ENCODE measurements at places on chromosomes 13 and 19. TPM values are rescaled to one million over a fixed set of nuclear protein-coding genes. Genes with fewer than 3 reads are reported as not detected.

The PLEKHG2 gene
- total RNA-seq = 74.7 TPM

The CHAMP1 gene
- 22.1 TPM for total RNA-seq

The LILRA1 gene
- not detected for total RNA-seq

The S1PR2 gene
- 1.1 TPM for total RNA-seq

The SEMA6B gene
- total RNA-seq = 5.6 TPM

The CD209 gene
- total RNA-seq = not detected

The S1PR5 gene
- total RNA-seq = 2.0 TPM

The TMC4 gene
- 0.79 TPM for total RNA-seq

The FXYD7 gene
- total RNA-seq = 0.36 TPM

The ZNF221 gene
- 0.42 TPM for total RNA-seq

The MAG gene
- not detected for total RNA-seq

The SETDB2 gene
- 2.1 TPM for total RNA-seq

The ZNF606 gene
- total RNA-seq = 2.2 TPM

The KLK11 gene
- not detected for total RNA-seq

The LHB gene
- total RNA-seq = not detected

The ATG4D gene
- total RNA-seq = 20.5 TPM

The CEACAM5 gene
- total RNA-seq = 1.5 TPM

The C19orf85 gene
- not detected for total RNA-seq

The C19orf67 gene
- total RNA-seq = not detected

The ATXN8OS gene
- not detected for total RNA-seq

The TNPO2 gene
- 34.2 TPM for total RNA-seq

The CEACAM19 gene
- 9.3 TPM for total RNA-seq

The TRPC4 gene
- total RNA-seq = not detected

The ITGBL1 gene
- 1.8 TPM for total RNA-seq

The SIGLEC8 gene
- not detected for total RNA-seq

The ZNF524 gene
- total RNA-seq = 18.0 TPM

The TUBA3C gene
- total RNA-seq = not detected

The KANK2 gene
- total RNA-seq = 39.2 TPM

The RABAC1 gene
- total RNA-seq = 281 TPM

The ZNF574 gene
- total RNA-seq = 38.8 TPM

The IZUMO1 gene
- total RNA-seq = not detected

The TEAD2 gene
- 14.1 TPM for total RNA-seq

The MCF2L gene
- total RNA-seq = 0.49 TPM

The NXNL1 gene
- total RNA-seq = not detected

The SUPT20H gene
- 21.0 TPM for total RNA-seq

The CEACAM8 gene
- not detected for total RNA-seq

The LRRC8E gene
- total RNA-seq = 6.4 TPM

The WDR62 gene
- total RNA-seq = 19.3 TPM

The ZNF536 gene
- total RNA-seq = not detected

The ZNF628 gene
- 5.2 TPM for total RNA-seq

The MCEMP1 gene
- total RNA-seq = not detected

The GARIN5A gene
- 2.2 TPM for total RNA-seq

The XAB2 gene
- total RNA-seq = 25.6 TPM

The CD22 gene
- 1.4 TPM for total RNA-seq

The ZFP30 gene
- 7.2 TPM for total RNA-seq

The KLF1 gene
- 0.10 TPM for total RNA-seq

The ZNF541 gene
- not detected for total RNA-seq

The DAND5 gene
- 0.12 TPM for total RNA-seq

The SYCN gene
- total RNA-seq = not detected

The KCTD4 gene
- total RNA-seq = not detected

The KIR2DL3 gene
- not detected for total RNA-seq

The CGB5 gene
- 0.85 TPM for total RNA-seq

The SYDE1 gene
- 17.2 TPM for total RNA-seq

The APOC4 gene
- total RNA-seq = not detected

The ACP7 gene
- 0.05 TPM for total RNA-seq

The SLC25A41 gene
- 0.11 TPM for total RNA-seq

The SPIB gene
- 0.24 TPM for total RNA-seq

The GARRE1 gene
- total RNA-seq = 13.4 TPM

All from A549 treated with Mapracorat at 1 μM for 4 hours (cell line).